ENCODE measurements at places on chromosomes 3 and 15. TPM values are rescaled to one million over a fixed set of nuclear protein-coding genes. Genes with fewer than 3 reads are reported as not detected.
A peak's percentile ranks its signal among the peaks of the same experiment; 100 is the strongest.

The FAM240A gene
- total RNA-seq = not detected

The SATB1 gene
- total RNA-seq = 13.3 TPM

The GPR149 gene
- not detected for total RNA-seq

The SPSB4 gene
- 0.53 TPM for total RNA-seq

- DNase-seq = no peak
These were observed 45.6 kb downstream of the SST start for GRCh38 chr3:187624588-187624987.

GRCh38 chr3:20235796-20236195 lies 49.8 kb upstream of the SGO1 start:
- no peak for DNase-seq

GRCh38 chr3:62812631-62813030 lies 62.6 kb downstream of the CADPS start:
- DNase-seq = no peak

- no peak for DNase-seq
These were observed 14.5 kb upstream of the SLC41A3 start for GRCh38 chr3:126098391-126098858.

DNA sequence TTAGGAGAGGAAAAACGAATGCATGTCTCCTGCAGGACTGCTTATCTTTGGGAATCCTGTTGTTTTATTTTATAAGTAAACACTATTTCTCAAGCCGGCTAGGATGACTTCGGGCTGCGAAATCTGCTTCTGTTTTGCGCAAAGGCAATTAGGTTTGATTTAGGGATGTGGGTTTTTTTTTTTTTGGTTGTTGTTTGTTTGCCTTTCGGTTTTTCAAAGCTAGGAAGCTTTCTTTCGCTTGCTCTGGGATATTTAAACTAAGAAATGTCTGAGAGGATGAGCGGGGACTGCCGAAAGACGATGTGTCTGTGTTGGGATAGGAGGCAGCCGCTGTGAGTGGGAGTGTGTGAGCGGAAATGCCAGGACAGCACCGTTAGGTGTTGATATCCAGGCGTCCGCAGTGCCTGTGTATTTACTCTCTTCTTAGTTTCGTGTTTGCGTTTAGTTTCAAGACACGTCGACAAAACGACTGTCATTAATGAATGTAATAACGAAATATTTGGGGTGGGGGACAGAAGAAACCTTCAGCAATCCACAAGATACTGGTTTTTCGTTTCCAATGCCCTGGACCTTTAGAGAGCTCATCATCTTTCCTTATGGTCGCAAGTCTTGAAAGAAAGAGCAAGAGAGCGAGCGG lies 604 bp downstream of the ISL2 start:
- no peak for DNase-seq

- no peak for DNase-seq
These were observed 20.0 kb upstream of the SLC28A2 start for GRCh38 chr15:45231864-45232562.

GRCh38 chr3:40267937-40268724 lies 41.4 kb upstream of the EIF1B start:
- no peak for DNase-seq

- no peak for DNase-seq
These were observed 261.5 kb upstream of the LRTM1 start for GRCh38 chr3:55189359-55189801.

DNA sequence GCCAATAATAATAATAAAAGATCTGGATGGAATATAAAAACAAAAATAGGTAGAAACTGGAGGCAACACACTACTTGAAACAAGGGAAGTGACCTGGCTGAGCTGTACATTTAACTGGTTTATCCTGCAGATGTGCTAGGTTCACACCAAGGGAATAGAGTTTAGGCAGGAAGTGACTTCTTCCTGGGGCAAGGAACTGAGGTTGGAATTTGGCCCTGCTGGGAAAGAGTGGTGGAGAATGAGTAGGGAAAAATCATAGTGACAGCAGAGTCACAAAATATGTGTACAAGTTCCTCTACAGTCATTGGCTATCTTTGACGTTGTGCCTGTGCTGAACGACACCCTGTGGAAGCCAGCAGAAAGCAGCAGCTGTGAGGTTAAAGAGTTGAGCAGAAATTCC lies 44.1 kb downstream of the ARHGAP11B start:
- DNase-seq = no peak

- DNase-seq = no peak
These were observed 82.0 kb upstream of the MYRIP start for GRCh38 chr3:39727415-39727814.

DNA sequence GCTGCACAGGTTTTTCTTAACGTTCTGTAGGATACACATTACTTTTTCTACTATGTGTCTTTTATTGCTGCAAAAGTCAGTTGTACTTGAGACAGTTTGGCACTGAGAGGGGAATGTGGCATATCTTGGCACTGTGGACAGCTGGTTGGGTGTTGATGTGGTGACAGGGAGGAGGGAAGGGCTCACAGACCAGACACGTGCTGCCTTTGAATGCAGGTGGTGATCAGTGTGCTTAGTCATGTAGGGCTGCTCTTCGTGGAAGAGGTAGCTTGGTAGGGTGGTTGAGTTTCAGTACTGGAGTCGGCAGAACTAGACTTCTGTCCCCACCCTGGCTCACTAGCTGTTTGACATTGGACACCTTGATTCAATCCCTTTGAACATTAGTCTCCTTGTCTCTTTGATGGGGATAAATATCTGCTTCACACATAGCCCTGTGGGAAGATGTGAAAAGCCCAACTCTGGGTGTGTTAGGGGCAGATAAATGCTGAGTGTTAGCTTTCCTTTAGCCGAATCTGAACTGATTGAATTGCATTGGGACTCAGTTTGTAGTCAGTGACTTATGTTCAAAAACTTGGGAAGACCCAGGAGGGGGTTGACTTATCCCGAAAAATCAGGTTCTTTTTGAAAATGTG lies 108.4 kb downstream of the PTPRG start:
- no peak for DNase-seq

- no peak for DNase-seq
These were observed 29.7 kb downstream of the TRAK1 start for GRCh38 chr3:42120866-42121265.

DNA sequence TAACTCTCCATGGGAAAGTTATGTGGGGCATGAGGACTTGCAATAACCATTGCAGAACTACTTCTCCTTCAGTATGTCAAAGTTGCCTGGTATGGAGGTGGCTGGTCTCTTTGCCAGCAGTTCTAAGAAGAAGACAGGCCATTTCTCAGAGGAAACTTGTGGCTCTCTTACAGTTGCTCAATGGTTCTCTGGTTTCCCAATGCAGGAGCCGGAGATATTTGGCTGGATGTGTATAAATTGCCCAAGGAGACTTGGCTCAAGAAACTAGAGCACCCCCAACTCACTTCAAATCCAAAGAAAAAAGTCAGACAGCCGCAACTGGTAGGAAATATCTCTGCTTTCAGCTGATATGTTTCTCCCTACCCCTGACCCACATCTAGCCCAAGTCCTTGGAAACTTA lies 24.2 kb downstream of the WDR93 start:
- no peak for DNase-seq

DNA sequence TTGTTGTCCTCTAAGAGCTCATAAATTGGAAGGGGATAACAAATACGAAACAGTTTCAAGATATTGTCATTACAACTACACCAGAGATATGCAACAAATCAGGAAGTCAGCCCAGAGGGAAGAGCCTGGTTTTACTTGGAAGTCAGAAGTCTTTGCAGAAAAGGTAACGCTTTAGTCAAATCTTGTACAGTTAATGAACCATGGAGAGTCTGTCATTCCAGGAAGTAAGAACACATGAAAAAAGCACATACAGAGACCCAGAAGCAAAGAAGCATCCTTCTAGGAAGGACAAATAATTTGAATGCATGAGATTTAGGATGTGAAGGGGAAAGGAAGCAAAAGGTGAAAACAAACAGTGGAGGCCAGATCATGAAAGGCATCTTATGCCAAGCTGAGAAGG lies 19.6 kb downstream of the DYNC1LI1 start:
- no peak for DNase-seq

DNA sequence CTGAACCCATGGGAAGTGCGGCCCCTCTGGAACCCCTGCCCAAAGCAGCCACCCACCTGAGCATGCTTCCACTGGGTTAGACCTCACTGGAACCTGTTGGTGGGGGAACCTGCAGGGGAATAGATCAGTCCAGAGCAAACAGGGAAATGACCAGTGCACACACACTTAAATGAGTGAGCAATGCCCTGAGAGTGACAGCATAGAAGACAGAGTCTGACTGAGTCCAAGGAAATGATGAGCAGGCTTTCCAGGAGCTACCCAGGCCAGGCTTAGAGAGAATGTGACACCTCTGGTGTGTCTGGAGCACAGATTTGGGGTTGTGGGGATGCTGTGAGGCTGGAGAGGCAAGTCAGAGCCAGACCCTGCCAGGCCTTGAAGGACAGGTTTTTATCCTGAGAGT lies 28.5 kb downstream of the PLA1A start:
- no peak for DNase-seq

DNA sequence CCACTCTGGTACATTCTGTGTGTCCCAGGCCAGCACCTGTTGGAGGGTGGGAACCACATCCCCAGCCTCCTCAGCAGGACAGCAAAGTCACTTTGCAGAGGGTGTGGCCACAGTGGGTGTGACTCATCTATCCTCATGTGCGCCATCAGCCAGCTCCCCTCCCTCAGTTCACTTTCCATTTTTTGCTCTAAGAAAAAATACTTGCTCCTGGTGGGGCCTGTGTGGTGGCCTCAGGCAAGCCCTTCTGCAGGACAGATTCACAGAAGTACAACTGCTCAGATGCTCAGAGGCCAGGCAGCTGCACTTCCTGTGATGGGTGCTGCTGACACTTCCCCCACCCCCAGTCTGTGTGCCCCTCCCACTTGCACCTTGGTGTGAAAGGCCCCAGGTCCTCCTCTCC lies 78.3 kb upstream of the ALDH1L1 start:
- DNase-seq = no peak

GRCh38 chr3:108406661-108407206 lies 103.7 kb downstream of the MYH15 start:
- DNase-seq = peak; percentile 65

DNA sequence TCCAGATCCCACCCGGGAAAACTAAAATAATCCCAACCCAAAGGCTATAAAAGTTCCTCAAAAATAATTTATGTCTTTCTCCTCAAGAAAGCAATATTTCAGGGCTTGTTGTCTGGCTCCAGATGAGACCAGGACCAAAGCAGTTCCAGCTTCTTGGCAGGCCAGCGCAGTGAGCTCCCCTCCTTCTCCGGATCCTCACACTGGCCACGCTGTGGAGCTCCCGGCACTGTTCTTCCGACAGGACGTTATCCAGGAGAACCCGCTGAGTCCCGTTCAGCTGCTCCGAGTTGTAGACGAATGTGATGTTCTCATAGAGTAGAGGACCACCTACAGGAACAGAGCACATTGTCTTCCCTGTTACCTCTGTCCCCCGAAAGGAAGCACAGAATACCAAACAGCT lies 146.3 kb downstream of the P3H2 start:
- DNase-seq = no peak

DNA sequence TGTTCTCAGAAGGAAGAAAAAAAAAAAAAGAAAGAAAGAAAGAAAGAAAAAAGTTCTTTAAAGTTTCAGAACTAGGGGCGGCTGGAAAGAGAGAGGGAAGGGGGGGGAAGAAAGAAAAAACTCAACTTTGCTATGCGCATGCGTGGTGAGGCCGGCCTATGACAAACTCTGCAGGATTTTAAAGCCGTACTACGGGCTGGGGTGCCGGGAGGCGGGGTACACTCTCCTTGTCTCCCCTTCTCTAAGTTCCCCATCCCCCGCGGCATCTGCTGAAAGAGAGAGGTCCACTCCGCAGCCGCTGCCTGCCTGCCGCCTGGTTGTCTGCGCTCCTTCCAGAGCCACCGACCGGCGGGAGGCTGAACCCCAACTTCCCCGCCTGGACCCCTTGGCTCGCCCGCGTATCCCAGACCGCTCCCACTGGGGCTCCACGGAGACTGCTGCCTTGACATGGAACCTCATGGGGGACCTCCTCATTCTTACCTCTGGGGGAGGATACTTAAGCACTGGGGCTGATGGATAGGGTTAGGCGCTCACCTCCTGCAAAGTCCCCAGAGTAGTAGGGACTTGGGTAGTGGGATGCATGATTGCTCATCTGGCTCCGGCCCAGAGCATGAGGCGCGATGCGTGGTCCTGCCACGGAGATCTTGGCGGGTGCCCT lies 1.4 kb upstream of the WNT5A start:
- no peak for DNase-seq

GRCh38 chr15:58378241-58379085 lies 53.3 kb upstream of the LIPC start:
- DNase-seq = no peak

- no peak for DNase-seq
These were observed 289.1 kb upstream of the AZI2 start for GRCh38 chr3:28637742-28638141.

DNA sequence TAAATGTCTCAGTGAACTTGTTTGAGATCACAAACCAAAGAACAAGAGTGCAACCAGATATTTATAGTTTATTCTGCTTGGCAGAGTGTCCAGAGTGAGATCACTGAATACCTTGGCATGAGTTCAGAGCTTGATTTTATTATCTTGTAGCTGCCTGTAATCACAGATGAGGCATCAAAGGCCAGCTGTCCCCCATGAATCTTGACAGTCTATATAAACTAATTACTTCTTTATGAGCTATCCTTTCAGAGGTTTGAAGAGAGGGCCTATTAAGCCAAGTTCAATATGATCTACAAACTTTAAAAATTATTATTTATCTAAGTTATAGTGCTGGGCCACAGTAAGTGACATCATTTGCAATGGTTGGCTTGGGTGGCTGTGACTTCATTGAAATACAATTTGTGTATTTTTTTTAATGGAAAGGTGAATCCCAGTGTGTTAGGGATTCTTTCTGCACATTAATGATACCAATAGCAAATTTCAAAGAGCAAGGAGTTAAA lies 251.5 kb downstream of the CLSTN2 start:
- DNase-seq = no peak

DNA sequence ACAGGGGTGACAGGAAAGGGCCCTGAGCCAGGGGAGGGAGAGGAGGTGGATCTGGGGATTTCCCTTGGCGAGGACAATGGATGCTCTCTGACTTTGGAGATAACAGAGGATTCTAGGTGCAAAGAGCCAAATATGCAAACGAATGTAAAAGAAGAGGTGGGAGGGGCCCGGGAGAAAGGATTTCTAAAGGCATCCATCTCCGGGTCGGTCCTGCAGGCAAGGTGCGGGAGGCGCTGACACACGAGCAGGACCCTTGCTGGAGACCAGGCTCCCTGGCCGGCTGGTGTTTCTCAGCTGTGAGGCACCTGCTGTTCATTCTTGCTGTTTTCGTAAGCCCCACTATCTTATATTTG lies 115.2 kb upstream of the TLE3 start:
- DNase-seq = no peak

- no peak for DNase-seq
These were observed 28.4 kb upstream of the MAGI1 start for GRCh38 chr3:66066963-66067617.

DNA sequence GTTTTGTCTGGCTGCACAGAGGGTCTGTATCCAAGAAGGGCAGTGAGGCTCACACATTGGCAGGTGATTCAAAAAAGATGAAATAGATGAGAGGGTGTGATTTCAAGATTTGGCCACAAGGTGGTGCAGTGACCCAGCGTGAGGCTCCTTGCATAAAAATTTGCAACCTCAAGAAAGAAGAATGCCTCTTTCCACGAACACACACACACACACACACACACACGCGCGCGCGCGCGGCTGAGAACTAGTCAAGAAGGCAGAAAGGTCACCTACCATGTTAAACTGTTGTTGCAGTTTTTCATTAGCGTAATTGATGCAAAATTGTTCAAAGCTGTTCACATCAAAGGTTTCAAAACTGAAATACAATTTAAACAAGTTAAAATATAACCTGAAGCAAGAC lies 39.2 kb downstream of the MYO5C start:
- DNase-seq = peak; percentile 70

- DNase-seq = no peak
These were observed at the start of gene WNT5A for GRCh38 chr3:55486857-55487380. TSS of gene WNT5A (minus strand) at chr3:55487306. CDS start at chr3:55486985, 321 bp downstream.

- DNase-seq = no peak
These were observed 602 bp downstream of the CPB1 start for GRCh38 chr3:148828136-148828690.

All from glomerular endothelial cell (primary cell).